Jurkat, Clone E6-1 (cell line): ENCODE measurements at places on chromosomes 6 and 20.

- no peak for DNase-seq
Measured at GRCh38 chr20:53036992-53037391, 64.8 kb downstream of the TSHZ2 start.

DNA sequence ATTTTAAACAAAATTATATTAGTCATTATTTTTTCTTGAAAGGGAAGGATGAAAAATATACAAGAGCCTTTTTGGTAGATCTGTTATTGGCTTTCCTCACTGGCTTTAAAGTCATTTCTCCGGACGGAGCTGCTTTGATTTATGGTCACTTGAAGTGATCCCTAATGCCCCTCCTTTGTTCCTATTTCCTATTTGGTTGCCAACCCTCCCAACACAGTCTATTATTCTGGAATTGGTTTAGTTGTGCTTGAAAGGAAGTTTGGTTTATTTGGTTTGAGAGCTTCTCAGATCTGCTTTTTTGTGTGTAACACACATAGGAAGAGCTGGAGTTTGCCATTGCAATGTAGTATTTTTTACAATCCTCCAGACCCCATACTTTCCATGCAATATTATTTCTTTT is 347.9 kb downstream of the RFPL4B start:
- no peak for DNase-seq

GRCh38 chr20:6576726-6577125 is 190.8 kb upstream of the BMP2 start:
- no peak for DNase-seq

DNA sequence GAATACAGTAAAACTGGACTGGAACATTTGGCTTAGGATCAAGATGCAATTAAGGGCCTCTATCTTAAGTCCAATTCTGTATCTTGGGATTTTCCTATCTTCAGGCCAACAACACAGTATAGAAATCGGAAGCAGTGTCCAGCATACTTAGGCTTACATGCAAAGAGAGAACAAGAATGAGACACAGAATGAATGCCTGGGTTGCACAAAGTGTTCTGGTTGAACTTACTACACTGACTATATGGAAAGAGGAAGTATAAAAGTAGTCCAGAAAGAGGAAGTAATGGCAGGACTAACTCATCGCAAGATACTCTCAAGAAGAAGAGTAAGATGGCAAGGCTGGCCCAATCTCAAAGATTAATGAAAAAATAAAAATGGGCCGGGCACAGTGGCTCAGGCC is 87.6 kb downstream of the BTBD9 start:
- DNase-seq: no peak

GRCh38 chr20:4957939-4958362 is 43.4 kb downstream of the SLC23A2 start:
- DNase-seq: no peak
